CD8-positive, alpha-beta T cell (primary cell): ENCODE measurements at places on chromosomes 6 and 20. TPM values are rescaled to one million over a fixed set of nuclear protein-coding genes. Genes with fewer than 3 reads are reported as not detected.

- DNase-seq, result no peak
These were observed 121.0 kb upstream of the ZNF184 start for GRCh38 chr6:27593861-27594260.

DNA sequence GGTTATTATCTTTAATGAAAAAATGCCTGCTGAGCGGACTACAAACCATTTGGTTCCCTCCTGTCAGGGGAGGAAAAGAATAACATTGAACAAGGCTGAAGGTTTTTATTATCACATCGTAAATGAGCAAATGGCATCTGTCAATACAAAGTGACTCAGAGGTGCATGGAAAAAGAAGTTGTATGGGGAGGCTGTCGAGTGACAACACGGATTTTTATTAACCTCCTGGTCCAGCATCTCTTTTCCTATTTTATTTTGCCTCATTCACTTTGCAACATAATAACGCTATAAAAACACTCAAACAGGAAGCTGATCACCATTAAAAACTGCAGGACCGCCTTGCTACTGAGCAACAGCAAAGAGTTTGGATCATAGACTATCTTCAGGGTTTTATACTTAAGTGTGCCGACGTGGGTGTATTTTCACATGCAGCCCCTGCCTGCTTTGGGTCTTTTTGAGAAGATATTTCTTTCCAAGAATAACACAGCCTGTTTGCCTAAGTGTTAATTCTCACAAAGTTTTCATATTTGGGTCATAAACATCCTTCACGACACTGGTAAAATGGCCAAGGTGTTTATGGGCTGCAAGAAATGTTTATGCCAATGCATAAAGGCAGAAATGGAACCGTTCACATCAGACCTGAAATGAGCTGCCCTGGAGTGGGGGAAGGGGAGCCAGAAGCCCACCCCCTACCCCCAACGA is 132.1 kb upstream of the SALL4 start:
- DNase-seq, result no peak

GPR6 gene
- total RNA-seq, result not detected

DNA sequence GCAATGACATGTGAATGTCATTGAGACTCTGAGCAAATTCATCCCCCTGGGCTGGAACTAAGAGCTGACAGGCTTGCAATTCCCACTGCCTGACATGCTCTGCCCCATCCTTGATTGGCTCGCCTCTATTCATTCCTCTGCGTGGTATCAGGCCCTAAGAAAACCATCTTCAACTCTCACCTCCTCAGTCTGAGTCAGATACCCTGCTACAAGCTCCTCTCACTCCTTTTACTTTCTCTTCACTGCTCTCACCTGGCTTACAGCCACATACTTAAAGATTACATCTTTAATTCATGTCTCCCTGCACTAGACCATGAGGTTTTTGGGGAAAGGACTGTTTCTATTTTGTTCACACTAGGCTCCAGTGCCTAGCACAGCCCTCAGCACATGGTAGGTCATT is 131.6 kb downstream of the KIF6 start:
- no peak for DNase-seq

- no peak for DNase-seq
These were observed 368.3 kb upstream of the BTBD3 start for GRCh38 chr20:11549172-11550103.

GRCh38 chr20:37577981-37578380 is 50.3 kb upstream of the BLCAP start:
- no peak for DNase-seq

DNA sequence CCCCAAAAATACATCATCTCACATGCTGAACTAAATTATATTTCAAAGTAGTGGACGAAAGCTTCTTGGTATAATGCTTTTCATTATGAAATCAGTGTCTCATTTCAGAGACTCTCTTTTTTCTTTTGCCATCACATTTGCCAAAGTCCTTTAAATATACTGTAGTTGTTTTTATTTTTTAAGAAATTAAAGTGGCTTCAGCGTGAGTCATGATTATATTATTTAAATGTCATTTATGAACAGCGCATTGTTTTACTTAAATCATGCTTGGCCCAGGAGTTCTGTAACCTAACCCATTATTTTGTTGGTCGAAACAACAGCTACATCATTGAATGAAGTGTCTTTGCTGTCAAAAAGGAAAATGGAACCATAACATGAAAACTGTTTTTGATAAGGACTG is 100.9 kb downstream of the CD109 start:
- DNase-seq, result no peak

OR2B6 gene
- total RNA-seq, result not detected

DNA sequence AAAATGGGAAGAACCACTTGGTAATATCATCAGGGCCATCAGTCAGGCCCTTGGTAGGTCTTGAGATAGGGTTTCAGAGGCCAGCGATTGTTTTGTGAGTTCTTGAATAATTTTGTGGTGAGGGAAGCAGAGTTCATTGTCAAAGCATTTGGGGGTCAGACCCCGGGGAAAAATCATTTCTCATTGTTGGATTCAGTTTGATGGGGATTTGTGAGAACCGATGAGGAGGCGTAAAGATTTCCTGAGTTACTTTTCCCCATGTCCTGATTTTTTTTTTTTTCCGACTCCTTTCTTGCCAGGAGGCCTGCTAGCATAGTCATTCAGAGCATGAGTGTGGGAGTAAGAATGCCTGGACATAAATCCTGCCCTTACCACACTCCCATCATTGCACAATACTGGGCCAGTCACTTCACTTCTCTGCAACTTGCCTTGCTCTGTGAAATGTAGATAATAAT is 60.3 kb downstream of the TSHZ2 start:
- DNase-seq, result no peak

HAO1 gene
- not detected for total RNA-seq

CLIC5 gene
- total RNA-seq, result 4.0 TPM

DNA sequence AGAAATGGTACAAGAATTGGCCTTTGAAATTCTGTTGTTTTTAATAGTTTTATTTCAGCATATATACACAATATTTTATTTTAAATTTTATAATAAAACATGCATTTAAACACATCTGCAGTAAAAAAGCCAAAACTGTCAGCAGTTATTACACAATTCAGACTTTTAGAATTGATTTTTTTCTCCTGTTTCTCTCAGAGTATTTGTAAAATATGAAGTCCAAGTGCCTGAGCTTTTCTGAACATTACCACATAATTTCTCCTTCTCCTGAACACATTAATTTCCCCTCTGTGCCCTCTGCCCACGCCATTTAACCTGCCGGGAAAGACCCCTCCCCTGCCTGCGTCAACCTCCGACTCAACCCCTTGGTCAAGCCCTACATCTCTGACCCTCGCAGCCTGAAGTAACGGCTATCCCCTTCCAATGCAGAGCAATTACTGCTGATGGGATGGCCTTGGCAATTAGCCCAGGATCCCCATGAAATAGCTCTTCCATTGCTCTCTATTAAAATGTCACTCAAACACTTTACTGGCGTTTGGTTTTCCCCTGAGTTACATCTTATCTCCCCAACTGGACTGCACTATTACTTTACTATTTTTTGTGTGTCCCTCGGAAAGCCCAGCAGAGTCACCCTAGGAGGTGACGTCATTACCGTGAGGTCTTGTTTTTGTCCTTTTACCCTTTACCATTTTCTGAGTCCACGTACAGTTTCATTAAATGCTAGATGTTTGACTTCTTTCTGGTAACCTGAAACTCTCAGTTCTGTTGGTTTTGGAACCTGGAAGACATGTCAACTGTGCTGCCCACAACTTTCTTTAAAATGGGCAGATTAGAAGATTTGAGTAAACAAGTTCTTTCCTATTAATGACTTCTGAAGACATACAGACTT is 146.7 kb upstream of the TAB2 start:
- DNase-seq, result no peak

- DNase-seq, result no peak
These were observed 77.9 kb upstream of the TULP1 start for GRCh38 chr6:35590622-35591066.

DNA sequence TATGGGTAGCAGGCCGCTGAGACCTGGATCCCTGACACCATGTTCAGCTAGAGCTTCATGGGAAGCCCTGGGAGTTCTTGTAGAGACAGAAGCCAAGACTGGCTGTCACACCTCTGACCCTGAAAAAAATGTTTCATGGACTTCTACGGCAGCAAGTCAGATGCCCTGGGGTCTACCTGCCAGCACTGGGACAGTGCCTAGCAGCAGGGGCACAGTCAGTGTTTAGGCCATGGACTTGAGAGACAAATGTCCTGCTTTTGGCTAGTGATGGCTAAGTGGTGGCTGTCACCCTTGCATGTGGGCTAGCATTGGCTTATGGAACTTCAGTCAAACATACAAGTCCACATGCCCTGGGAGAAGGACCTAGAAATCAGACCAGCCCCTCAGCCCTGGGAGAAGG is 41.3 kb upstream of the SSTR4 start:
- DNase-seq, result no peak

GRCh38 chr6:18179770-18180356 is 24.6 kb downstream of the KDM1B start:
- DNase-seq, result no peak

DNA sequence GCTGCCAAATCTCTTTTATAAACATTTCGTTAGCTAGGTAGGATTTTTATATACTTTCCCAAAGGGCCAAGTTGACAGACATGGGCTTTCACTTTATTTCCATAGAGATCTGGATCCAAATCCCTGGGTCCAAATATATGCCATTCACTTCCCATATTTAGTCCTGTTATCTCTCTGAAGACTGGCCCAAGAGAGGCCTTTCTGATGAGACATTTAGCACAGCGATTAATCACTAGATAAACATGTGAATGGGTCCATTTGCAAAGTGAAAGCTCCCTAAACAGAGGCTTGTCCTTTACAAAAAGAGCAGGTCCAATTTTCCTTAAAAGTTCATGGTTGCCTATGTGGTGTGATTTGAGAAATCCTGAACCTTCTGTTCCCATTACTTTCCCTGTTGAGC is 132.6 kb downstream of the TRMT11 start:
- DNase-seq, result no peak

MUCL3 gene
- not detected for total RNA-seq

MLN gene
- not detected for total RNA-seq

- DNase-seq, result no peak
These were observed 199.8 kb downstream of the SLC24A3 start for GRCh38 chr20:19412254-19412653.

ECT2L gene
- not detected for total RNA-seq

MYCT1 gene
- total RNA-seq, result not detected

DNA sequence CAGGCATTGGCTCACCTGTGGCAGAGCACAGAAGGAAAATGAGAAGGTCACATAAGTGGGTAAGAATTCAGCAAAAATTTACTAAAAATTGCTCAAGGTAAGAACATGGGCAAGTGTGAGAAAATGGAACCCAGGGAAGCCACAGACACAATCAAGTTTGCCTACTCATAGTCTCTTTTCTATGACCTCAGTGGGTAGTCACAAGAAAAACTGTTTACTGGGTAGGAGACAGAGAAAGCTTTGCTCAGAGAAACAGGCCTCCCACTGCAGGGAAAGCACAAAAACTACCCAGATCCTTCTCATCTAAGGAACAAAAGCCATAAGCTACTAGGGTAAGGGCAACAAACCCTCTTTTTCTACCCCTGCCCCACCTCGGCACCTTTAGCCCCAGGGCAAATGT is 35.2 kb downstream of the FAM184A start:
- no peak for DNase-seq

GRCh38 chr6:146859206-146859605 is 260.4 kb downstream of the ADGB start:
- no peak for DNase-seq

- no peak for DNase-seq
These were observed 88.5 kb downstream of the DTD1 start for GRCh38 chr20:18676396-18676795.

DNA sequence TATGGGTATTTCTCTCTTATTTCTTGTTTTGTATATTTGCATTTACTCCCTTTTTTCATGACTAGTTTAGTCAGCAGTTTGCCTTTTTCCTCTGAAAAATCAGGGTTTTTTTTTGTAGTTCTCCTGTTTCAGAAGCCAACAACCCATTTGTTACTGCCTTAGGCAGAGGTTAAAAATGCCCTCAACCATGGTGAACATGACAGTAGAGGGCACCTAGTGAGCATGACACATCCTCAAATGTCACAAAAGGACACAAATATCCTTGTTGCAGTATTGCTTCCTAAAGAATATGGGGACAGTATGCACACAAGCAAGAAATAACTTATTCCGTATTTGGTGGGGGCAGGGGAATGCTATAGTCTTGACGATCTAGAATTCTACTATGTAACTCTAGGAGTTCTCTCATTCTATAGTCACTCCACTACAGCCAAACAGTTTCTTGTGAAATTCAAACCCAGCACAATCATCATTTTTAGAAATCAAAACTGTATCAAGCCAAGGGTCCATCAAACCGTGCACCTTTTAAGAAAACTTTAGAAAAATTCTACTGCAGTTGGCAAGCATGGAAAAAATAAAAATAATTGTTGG is 47.0 kb downstream of the GOPC start:
- DNase-seq, result no peak

DNA sequence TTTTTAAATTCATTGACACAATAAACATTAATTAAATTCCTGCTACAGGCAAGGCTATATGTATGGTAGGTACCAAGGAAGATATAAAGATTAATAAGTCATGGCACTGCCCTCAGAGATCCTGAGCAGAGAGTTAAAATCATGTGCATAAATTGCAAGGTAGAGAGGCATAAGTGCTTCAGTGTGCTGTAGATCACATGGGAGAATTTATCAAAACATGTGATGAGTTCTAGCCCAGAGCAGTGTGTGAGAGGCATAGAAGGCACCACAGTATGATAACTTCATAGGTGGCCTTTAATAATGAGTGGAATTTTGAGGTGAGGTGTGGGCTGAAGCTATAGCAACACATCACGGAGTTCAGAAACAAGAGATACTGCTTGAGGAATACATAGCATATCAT is 465.9 kb upstream of the RNF217 start:
- no peak for DNase-seq

SLC35D3 gene
- not detected for total RNA-seq

FAM210B gene
- total RNA-seq, result 12.1 TPM

- no peak for DNase-seq
These were observed 211.5 kb upstream of the DTNBP1 start for GRCh38 chr6:15874326-15874725.

GRCh38 chr6:126447367-126447766 is 107.5 kb downstream of the CENPW start:
- DNase-seq, result no peak

- no peak for DNase-seq
These were observed 32.5 kb downstream of the SYNDIG1 start for GRCh38 chr20:24501764-24502556.

- DNase-seq, result no peak
These were observed 617.0 kb upstream of the AGPAT4 start for GRCh38 chr6:161890832-161891297.
